ENCODE measurements at places on chromosomes 3 and 15.

DNA sequence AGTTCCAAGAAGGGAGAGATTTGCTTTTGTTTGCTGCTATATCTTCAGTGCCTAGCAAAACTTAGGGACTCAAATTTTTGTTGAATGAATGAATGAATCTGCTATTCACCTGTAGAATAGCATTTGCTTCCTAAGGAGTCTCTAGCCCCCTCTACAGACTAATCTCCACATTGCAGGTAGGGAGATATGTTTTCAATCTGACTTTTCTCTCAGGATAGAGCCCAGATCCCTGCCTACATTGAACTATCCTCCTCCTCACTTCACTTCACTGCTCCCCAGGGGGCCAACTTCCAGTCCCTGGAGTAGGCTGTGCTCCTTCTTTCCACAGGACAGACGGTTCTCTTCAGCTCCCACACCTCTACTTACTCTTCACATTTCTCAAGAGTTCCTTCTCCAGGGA, 81.9 kb upstream of the PTX3 start:
- no peak for DNase-seq

DNA sequence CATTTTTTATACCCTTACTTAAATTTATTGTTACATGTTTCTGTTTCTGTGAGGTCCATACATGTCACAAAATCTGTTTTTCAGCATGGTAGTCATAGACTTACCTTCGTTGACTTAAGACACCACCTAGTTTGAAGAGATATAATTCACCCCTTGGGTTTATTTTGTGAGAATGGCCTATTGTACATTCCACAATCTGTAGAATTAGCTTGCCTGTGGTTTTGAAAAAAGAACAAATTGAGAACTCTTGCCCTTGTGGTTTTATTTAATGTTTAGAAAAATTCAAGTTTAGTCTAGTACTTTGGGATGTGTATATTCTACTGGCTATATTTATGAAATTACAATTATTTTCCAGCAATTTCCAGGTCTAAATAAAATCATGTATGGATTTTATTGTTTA, 31.6 kb downstream of the FILIP1L start:
- DNase-seq, result no peak

DNA sequence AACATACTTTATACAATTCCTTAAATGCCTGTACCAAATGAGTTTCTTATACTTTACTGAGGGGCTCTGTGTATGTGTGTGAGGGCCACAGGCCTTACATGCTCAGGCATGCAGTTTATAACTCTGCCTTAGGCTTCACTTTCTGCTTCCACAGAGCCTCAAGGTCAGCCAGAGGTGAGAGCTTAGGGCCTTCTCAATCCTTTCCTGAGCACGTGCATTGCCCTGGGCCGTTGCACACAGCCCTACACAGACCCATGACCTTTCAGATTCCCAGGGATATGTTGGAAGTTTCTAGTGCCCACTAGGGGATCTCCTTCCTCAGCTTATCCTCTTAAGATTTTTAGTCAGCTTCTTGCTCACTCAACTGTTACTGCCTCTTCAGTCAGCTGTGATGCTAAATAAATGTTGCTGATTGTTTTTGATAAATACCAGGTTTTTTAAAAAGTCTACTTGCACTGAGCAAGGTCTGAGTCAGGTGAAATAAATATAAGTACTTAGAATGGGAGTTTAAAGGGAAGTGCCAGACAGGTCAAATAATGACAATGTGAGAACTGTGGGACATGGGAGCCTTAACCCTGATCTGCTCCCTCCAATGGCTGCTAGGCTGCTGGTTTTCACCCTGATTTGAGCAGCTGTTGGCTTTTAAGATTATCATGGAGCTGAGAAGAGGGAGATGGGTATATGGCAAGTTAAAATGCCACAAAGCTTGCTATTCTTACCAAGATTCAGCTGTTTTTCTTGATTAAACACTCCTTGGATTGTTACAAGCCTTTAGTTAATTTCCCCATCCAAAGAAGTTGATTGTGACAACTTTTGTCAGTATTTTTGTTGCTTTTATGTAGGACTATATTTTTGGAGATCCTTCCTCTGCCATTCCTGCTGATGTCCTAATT, 169.5 kb downstream of the PLD1 start:
- DNase-seq, result no peak

DNA sequence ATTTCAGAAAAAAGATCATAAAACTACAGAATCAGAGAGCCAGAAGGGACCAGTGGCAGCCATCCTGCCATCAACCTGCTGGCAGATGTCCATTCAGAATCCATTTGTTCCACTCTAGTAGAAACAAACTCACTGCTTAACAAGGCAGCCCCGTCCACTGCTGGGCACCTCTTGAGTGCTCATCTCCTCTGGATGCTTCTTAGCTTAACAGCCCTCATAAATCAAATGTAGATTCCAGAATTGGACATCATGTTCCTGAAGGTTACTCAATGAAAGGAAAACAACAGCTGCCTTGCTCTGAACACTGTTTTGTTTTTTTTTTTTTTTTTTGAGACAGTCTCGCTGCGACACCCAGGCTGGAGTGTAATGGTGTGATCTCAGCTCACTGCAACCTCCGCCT, 37.3 kb downstream of the ABCC5 start:
- no peak for DNase-seq

GRCh38 chr3:414063-414462, 217.5 kb downstream of the CHL1 start:
- no peak for DNase-seq

- no peak for DNase-seq
These were observed 198.4 kb downstream of the EBLN2 start for GRCh38 chr3:73259856-73260255.

DNA sequence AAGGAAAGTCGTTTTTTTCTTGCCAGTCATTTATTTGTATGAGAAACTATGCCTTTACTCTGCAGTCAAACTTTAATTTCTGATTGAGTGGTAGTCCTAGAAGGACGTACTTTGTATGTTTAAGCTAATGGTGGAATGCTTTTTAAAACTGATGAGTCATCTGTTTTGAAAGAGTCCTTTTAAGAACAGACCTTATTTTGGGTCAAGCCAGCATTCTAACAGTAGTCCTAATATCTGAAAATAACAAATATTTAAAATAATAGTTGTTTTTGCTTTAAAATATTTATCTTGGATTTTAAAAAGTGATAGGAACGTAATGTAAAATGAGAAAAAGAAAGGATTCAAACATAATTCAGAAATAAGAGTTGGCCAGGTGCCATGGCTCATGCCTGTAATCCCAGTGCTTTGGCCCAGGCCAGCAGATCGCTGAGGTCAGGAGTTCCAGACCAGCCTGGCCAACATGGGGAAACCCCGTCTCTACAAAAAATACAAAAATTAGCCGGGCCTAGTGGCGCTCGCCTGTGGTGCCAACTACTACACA, 1.3 kb upstream of the LRRC58 start:
- DNase-seq, result peak; percentile 28

DNA sequence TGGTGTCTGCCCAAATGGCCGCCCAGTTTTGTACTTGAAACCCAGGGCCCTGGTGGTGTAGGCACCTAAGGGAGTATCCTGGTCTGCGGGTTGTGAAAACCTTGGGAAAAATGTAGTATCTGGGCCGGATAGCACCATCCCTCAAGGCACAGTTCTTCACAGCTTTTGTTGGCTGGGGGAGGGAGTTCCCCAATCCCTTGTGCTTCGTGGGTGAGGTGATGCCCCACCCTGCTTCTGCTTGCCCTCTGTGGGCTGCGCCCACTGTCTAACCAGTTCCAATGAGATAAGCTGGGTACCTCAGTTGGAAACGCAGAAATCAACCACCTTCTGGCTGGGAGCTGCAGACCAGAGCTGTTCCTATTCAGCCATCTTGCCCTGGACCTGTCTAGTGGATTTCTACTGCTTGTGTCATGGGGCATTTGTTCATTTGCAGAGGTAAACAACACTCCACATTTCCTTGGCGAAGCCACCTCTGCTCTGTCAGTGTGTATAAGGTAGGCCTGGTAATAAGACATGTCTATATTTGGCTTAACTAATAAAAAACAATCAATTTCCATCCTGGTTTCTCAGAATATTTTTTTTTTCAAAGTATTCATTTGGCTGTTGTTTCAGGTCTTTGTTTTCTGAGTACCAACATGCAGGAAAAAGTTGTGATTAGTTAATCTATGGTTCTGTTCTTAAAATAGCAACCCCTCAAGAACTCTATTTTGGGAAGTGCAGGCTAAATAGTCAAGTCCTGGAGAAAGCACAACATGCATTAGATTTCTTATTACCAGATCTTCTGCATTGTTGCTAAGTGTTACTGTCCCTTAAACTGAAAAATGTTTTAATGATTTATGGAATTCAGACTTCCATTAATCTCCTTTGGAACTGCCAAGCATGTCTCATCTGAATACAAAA, 304.3 kb downstream of the ZIC1 start:
- no peak for DNase-seq

GRCh38 chr15:80455051-80455648, 51.0 kb downstream of the ARNT2 start:
- DNase-seq, result no peak

DNA sequence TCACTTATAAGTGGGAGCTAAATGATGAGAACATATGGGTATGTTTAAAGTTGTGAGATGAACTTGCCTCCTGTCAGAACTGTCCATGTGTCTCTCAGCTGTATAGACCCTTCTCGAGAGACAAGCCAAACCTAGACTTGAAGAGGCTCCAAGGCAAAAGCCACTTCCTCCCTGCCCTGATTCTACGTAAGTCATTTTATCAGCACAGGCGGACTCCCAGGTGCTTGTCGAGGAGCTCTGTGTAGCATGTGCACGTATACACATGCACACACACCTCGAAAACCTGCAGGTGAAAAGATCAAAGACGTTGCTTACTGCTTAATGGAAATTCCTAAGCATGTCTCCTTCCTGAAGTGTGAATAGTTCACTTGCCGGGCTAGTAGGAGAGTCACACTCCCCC, 5.6 kb upstream of the CLEC3B start:
- no peak for DNase-seq

DNA sequence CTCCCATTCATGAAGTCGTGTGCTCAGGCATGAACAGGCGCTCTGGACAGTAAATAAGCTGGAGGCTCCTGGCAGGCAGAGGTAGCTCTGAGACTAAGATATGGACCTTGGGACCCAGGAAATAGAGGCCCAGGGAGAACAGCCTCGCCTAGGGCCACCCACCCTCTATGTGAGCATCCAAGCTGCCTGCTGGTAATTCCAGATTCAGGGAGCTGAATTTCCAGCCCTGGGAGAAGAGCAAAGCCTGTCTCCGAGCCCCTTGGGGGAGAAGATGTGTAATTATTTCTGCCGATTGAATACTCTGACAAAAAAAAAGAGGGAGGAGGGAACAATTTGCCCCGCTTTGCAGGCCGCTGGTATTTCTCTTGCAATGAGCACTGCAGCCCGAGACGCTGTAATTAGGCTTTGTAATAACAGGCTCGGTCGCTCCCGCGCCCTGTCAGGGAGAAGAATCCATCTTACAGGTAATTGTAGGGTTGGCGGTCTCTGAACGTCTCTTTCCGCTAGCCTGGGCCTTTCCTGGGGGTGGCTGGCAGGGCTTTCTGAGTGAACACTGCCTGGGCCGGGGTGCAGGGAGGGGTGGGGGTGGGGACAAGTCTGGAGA, 131.5 kb downstream of the WNT7A start:
- no peak for DNase-seq

- peak; percentile 71 for DNase-seq
These were observed 15.0 kb downstream of the IL12A start for GRCh38 chr3:160003520-160004128.

GRCh38 chr15:74821091-74821789, 5.2 kb upstream of the CPLX3 start:
- DNase-seq, result no peak

DNA sequence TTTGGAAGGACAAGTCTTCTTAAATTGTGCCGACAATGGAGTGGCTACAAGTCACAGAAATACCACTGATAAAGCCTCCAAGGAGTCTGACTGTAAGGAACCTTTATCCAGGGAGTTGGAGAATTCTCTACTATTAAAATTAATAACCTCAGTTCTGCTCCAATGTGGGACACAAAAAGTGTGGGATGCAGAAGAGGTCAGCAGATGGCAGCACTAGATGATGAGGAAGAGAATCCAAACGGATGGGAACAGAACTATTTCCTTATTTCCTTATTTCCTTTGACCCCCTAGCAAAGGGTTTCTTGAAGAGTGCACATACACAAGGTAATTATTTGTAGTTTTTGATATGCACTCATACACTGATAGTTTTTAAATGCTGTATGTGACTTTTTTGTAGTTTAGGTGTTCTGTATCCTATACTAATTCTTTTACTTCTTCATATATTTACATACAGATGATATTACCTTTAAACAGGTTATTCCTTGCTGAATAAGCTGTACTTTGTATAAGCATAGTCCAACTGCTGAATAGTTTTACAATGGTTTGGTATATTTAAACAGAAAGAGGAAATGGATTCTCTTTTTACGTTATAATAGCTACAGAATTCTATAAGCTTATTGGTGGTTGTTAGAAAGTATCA, 25.6 kb upstream of the NLGN1 start:
- peak; percentile 56 for DNase-seq

- no peak for DNase-seq
These were observed 23.9 kb downstream of the IL5RA start for GRCh38 chr3:3086239-3086638.

DNA sequence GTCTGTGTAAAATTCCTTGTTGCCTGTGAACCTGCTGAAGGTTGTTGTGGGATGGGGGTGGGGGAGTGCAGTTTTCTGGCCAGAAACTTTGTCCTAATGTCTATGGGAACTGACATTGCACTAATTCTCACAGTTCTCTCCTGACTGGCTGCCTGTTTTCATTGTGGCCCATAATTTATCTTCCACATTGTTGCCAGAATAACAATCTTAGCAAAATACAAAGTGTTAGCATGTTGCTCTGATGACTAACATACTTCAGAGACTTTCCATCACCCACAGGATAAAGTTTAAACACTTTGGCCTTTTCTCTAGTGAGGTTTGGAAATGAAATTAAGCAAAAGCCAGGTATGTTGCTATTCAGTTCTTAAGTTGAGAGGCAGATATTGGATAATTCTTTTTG, 81.4 kb upstream of the TBC1D5 start:
- no peak for DNase-seq

DNA sequence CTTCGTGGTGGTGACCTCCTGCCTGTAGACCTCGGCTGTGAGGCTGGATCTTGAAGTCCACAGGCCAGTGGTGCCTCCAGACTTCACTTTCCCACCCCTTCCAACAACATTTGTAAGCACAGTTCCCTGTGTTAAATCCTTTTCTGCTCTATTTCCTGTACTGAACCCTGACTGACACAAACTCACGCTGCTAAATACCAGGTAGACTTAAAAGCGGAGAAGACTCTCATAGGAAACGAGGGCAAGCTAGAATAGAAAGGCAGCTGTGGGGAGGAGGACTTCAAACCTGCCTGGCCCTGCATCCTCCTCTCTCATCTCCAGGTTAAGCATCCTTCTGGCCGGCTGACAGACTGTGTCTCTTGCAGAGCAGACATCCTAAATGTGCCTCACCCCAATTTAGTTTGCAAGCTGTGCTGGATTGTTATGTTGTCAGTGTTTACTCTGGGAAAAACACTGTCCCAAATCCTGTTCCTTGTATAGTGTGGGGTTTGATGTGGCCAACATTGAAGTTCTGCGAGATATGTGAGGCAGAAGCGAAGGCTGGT, 58.5 kb upstream of the LARS2 start:
- peak; percentile 3 for DNase-seq

DNA sequence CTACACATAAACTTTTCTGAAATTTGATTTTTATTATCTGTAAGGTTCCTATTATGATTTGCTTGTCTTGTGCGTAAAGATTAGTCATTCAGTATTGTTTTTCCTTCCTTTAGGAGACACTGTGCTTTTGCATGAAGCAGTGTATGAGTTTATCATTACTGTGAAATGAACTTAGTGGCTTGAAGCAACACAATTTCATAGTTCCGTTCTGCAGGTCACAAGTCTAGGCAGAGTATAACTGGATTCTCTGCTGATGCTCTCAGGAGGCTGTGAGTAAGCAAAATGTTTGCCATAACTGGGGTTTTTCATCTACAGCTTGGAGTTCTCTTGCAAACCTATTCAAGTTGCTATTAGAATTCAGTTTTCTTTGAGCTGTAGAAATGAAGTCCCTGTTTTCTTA, 1136.1 kb downstream of the OTOL1 start:
- DNase-seq, result no peak
